Heart left ventricle (tissue), 16 donors: ENCODE measurements at places on chromosomes 7 and 10.

DNA sequence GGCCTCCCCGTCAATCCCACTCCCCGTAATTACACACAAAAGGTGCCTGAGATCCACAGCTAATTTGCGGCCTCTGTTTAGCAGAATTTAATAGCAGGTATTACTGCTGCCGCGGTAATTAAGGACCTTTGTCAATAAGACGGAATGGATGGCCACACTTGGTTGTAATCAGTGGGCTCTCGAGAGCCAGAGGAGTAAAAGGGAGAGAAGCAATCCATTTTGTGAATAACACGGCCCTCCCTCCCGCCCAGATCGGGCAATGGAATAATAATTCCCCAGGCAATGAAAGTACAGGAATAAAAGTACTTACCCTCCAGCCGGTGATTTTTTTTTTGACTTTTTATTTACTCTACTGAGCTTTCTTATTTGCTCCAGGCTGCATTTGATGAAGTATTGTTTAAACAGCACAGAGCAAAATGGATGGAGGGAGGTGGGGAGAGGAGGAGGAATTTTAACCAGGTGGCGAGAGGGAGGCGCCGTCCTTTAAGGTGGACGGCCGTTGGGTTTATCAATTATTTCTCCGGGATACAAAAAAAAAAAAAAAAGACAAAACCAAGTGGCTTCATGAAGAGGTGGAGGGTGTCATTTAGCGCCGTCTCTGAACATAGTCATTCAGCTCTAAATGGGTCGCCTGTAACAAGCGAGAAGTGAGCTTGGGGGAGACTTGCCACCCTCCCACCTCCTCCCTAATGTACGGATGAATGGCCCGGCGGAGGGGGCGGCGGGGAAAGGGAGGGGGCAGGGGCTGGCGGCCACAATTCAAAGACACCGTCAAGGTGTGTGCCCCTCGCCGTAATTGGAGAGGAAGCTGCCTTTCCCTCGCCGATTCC lies 120.3 kb downstream of the BUB3 start:
- H3K4me3 ChIP-seq: no peak overlapping the region
- no peak overlapping the region for H3K27ac ChIP-seq
- DNase-seq: no peak
- H3K27me3 ChIP-seq: peaks cover 11% of the 10 kb centered on the region

DNA sequence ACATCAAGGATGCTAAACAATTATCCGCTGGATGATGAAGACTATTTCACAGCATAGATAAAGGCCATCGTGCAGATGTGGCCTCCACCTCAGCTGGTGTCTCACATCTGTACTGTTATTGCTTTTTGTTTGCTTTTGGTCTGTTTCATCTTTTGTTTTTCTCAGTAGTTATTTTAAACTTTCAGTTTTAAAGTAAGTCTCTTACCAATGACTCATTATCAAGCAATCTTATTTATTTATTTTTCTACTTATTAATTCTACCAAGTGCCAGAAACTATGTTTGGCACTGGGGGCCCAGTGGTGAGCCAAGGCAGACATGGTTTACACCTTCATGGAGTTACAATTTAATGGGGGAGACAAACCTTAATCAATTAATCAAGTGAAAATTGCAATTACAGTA lies 250.9 kb upstream of the TMEM72 start:
- H3K27ac ChIP-seq: no peak overlapping the region
- H3K36me3 ChIP-seq: no peaks in the 10 kb centered on the region
- DNase-seq: no peak
- H3K27me3 ChIP-seq: no peaks in the 10 kb centered on the region
- no peak overlapping the region for H3K4me3 ChIP-seq

GRCh38 chr10:116237260-116237659 lies 35.7 kb downstream of the GFRA1 start:
- H3K4me3 ChIP-seq: no peak overlapping the region
- H3K36me3 ChIP-seq: no peaks in the 10 kb centered on the region
- H3K4me1 ChIP-seq: no peaks in the 10 kb centered on the region

DNA sequence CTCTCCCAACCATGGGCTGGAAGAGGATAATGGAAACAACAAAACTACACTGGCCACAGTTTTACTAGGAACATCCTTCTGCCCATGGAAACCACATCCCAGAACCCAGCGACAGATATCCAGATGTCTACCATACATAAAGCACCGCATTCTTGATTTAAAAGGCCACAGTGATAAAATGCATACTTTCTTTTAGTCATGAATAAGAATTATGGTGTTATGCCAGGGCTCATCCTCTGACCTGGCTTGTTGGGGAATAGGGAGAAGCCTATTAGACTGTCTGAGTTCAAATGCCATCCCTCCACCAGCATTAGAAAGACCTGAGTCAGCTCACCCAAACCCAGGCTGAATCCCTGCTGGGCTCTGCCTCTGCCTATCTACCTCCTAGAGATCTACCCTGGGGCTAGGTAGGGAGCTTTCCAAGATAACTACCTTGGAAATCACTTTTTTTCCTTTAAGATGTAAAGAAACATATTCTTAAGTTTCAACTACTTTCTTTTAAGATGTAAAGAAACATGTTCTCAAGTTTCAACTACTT lies 5.2 kb downstream of the ABCA13 start:
- no peaks in the 10 kb centered on the region for H3K4me1 ChIP-seq
- DNase-seq: no peak
- H3K4me3 ChIP-seq: no peak overlapping the region
- no peaks in the 10 kb centered on the region for H3K27me3 ChIP-seq
- H3K36me3 ChIP-seq: no peaks in the 10 kb centered on the region
